ENCODE measurements at places on chromosomes 2 and 18.

- DNase-seq = no peak
Observed at GRCh38 chr2:16664052-16664731, 1.4 kb downstream of the CYRIA start.

GRCh38 chr2:37671816-37672103 lies 318 bp upstream of the CDC42EP3 start:
- DNase-seq = no peak

GRCh38 chr2:231355508-231356465 lies 39.7 kb upstream of the B3GNT7 start:
- no peak for DNase-seq

DNA sequence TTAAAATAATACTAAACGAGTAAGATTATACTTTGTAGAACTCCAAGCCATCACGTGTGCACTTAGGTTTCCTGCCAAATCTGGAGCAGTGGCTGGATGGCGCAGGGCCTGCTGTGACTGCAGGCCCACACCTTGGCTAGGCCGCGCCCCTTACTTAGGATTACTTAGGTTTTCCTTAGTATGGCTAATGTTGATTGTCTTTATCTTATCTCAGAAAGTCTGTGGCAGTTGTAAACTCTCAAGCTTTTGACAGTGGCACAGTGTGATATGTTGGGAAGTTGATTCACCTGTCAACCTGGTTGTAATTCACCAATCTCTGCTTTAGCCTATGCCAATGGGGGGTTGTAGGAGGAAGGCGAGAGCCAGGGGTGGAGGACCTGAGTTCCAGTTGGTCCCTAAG lies 208.4 kb downstream of the ZNF407 start:
- DNase-seq = no peak

DNA sequence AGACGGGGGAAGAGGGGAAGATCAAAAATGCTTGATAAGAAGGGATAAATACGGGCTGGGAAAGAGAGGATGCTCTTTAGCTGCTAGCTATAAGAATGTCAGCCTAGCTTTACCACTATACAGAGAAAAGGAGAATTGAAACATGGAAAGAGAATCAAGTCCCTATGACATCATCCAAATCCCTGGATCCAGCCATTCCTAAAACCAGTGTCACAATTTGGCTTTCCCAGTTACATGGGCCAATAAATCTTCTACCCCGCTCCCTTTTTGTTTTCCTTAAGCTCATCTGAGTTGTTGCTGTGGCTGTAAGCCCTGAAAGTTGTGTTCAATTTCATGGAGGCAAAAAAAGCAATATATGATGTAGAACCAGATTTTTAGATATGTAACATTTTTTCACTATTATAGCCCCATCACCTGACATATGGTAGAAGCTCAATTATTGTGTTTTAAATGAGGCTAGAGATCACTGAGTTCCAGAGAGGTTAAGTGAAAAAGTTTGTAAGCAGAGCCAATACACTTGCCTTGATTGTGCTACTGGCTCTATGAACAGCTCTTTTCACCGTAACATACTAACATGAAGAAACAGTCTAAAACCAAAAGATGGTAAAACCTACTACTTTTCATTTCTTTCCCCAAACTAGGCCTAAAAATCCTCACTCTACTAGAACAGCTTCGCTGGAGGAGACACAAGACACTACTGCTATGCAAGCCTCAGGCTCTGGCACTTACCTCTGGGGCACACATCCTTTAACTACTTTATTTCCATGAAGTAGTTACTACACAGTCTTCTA lies 4.3 kb downstream of the HNRNPLL start:
- DNase-seq = no peak

- DNase-seq = no peak
Observed at GRCh38 chr2:113216321-113216720, 42.5 kb downstream of the PSD4 start.

DNA sequence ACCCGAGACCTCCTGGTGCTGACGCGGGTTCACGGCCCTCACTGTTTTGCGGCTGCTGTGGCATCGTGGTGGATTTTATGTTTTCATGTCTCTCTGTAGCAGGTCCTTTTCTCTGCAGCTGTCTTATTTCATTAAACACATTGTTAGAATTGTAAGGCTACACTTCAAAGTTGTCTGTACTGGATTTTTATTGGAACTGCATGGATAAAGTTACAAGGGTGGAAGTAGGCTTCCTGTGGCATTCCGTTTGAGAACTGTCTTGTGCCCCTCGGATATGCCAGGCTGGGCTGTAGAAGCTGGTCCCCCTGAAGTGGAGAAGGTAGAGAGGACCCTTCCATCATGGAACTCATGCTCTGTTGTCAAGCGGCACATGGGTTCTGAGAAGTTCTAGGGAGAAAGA lies 127.3 kb downstream of the SNTG2 start:
- no peak for DNase-seq

DNA sequence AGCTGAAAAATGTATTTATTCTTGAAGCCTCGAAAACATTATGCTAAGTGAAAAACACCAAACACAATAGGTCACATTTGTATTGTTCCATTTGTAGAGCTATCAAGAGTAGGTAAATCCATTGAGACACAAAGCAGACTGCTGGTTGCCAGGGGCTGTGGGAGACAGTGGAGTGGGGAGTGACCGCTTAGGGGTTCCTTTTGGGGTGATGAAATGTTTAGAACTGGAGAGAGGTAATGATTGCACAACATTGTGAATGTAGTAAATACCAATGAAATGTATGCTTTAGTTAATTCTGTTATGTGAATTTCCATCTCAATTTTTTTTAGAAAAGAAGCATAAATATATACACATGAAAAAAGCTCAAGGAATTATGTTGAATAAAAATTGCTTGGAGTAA lies 15.8 kb downstream of the KCTD18 start:
- DNase-seq = no peak

DNA sequence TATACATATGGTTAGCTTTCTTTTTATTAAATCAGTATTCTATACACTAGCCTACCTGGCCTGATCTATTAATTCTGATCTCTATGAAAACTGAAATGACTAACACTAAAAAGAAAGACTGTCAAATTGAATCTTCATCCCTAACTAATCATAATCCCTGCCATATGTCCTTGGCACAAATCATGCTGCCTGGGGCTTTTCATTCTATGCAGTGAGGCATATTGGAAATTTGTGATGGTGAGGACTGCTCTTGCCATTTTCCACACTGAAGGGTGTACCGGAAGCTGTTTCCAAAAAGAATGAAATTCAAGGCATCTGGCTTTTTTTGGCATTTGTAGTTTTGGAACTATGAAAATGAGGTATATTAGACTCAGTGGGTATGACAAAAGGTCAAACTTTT lies 39.7 kb downstream of the RAPGEF4 start:
- no peak for DNase-seq

- DNase-seq = no peak
Observed at GRCh38 chr18:56026509-56026908, 438.5 kb upstream of the TCF4 start.

- no peak for DNase-seq
Observed at GRCh38 chr2:44954889-44955592, 13.5 kb downstream of the SIX3 start.

- no peak for DNase-seq
Observed at GRCh38 chr2:40228310-40228709, 223.6 kb downstream of the SLC8A1 start.

DNA sequence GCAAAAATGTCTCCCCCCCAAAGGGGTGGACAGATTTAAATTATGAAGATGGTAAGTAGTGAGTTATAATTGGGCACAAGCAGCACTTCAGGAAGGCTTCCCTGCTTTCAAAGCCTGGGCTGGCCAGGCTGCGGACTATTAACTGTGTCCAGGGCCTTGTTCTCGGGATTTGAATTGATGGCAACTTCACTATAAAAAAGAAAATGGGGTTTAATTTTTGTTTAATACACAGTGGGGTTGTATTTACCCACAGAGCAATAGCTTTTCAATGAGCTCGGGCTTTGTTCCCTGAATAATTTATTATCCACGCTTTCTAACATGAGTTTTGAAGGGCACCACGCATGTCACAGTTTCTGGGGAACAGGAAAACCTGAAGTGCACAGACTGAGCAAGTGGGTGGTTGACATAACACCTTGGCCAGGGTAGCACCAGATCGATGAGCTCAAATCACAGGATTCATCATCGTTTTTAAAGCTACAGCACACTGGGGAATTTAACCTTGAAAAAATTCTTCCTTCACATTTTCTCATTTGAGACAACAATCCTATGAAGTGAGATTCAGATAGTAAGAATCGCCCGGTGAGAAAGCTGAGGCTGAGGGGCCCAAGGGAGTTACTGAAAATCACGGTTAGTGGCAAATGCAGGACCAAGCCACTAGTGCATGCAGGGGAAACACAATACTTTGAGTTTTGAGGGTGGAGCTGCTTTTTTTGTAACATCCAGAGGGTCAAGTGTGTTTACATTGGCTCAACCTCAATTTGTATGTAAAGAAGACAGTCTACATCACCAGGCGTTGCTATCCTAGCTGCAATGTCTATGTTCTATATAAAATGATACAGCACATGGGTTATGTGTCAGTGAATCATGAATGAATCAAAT lies 28.9 kb upstream of the LMAN1 start:
- no peak for DNase-seq
